NCI-H1417 treated with DMSO at 0.1 percent for 48 hours (cell line): ENCODE measurements at places on chromosomes 2 and 18.

- DNase-seq = no peak
These were observed 30.6 kb upstream of the GPD2 start for GRCh38 chr2:156405586-156405985.

DNA sequence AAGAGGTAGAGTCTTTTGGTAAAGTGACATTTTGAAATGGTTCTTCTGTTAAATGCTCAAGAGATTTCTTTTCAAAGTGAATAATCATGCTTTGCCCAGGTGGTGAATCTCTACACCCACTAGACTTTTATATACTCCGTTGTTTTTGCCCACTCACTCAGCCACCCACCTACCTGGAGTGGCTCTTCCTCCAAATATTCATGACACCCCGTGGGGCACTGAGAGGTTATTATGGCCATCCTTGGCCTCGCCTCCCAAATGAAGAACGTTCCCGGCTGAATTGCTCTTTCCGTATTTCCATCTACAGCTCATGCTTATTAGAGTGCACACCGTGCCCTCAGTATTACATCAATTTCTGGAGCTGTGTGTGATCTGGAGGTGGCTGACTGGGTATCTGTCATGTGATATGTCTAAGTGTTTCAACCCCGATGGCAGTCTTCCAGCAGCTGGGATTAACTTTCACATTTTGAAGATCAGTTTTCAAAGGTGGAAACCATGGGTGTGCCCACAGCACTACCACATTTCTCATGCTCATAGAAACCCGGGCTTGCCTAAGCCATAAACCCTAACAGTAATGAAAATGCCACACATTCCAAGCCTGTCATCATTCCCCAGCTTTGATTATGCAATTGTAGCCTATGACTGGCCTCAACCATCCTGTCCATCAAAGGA is 406.6 kb upstream of the MMADHC start:
- no peak for DNase-seq

GRCh38 chr2:230665263-230665691 is 47.4 kb upstream of the CAB39 start:
- DNase-seq = no peak

DNA sequence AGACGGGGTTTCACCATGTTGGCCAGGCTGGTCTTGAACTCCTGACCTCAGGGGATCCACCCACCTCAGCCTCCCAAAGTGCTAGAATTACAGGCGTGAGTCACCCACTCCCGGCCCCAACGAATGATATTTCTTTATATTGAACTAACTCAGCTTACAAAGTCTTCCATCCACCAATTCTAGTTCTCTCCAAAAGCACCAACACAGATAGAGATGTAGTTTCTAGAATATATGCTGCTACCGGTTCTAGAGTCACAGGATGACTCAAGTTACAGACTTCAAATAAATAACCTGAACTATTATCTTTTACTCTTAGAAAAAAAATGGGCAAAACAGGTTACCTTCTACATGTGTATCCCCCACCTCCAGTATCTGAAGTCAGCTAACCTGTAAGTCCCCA is 9.2 kb downstream of the ACAA2 start:
- no peak for DNase-seq

DNA sequence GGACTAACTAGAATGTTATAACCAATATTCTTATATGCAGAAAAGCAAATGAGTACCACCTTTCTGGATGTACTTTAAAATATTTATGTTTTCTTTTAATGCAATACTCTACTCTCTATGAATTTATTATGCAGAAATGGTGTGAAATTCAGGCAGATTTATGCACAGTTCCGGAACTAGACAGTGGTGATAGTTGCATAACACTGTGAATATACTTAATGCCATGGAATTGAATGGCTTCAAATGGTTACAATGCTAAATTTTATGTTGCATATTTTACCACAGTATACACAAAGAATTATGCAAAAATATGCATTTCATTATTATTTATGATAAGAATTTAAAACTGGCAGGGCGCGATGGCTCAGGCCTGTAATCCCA is 287.8 kb upstream of the FN1 start:
- no peak for DNase-seq

- DNase-seq = no peak
These were observed 114.1 kb upstream of the OSR1 start for GRCh38 chr2:19472391-19472978.

GRCh38 chr2:23077596-23077995 is 307.4 kb upstream of the KLHL29 start:
- DNase-seq = no peak

- DNase-seq = no peak
These were observed 14.7 kb upstream of the EML6 start for GRCh38 chr2:54708584-54709335.

DNA sequence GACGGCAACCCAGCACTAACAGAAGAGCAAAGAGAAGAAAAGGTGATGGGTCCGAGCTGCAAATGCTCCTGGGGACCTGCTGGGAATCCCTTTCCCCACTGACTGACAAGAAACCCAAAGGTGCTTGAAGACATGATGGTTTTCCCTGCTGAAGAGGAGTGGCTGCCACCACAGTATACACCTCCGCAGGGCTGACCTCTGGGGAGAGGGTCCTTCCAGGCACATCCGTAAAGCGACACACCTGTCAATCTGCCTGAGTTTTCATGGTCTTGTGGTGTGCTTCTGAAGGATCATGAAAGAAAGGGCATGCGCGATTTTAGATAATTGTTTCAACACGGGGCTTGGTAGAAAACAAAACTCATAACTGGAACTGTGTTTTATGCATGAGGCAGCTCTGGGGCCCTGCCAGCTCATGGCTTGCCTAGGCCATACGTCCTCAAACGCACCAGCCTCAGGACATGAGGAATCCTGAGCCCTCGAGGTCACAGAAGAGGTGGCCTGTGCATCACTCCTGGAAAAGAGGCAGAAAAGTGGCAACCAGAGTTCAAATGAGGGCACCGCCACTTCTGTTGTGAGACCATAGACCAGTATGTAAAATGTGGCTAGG is 51.8 kb downstream of the SERTAD2 start:
- DNase-seq = no peak

GRCh38 chr18:30415903-30416302 is 626.6 kb downstream of the DSC3 start:
- no peak for DNase-seq

GRCh38 chr2:233416706-233417105 is 62.4 kb downstream of the DGKD start:
- DNase-seq = no peak

GRCh38 chr2:24894750-24895149 is 25.3 kb downstream of the ADCY3 start:
- no peak for DNase-seq

DNA sequence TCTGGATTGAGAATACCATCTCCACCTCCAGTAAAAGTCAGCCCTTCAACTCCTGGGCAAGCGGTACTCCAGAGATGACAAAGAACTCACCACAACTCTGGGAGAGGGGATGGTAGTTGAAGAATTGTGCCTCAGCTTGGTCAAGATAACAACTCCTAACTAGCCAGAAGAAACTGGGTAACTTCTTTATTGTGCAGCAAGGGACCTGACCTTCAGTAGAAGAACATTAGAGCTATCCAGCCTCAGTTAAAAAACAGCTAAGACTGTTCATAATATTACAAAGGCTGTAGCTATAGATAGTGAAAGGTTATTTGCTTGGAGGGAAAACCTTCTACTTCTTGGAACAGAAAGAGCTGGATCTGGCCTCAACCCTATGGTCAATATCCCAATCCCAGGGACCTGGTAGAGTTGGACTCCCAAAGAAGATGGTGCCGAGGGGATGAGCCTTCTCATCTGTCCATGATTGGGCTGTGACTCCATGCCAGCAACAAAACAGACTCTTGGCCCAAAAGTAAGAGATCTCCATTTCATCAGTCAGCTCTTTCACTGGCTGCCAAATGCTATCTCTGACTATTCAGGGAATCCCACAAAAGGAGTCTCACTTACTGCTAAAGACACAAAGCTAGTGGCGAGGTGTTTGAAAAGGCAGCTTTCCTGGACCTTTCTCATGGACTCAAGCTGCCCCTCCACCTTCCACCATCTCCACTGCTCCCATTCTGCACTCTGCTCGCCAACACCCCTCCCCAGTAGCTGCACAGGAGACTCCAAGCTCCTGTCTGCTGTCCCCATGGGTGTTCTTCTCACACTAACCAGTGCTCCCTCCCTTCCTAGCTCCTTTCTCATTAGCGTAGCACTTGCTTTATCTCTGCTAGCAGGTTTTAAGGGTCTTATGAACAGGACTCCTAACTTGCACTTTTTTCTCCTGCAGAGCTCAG is 145.8 kb downstream of the CAPN13 start:
- DNase-seq = no peak

DNA sequence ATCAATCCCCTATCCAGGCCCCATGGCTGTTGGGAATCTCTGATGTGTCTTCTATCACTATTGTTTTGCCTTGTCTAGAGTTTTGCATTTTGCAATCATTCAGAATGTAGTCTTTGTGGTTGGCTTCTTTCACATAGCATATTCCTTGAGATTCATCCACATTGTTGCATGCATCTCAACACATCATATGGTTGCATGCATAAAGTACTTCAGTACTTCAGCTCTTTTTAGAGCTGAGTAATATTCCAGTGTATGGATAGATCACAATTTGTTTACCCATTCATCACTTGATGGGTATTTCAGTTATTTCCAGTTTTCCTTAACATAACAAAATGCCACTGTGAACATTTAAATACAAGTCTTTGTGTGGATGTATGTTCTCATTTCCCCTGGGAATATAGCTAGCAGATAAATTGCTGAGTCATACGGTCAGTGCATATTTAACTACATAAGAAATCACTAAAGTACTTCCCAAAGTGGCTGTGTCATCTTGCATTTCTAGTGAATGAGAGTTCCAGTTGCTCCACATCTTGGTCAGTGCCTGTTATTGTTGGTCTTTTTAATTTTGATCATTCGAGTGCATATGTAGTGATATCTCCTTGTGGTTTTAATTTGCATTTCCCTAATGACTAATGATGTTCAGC is 138.8 kb downstream of the BCL11A start:
- no peak for DNase-seq

DNA sequence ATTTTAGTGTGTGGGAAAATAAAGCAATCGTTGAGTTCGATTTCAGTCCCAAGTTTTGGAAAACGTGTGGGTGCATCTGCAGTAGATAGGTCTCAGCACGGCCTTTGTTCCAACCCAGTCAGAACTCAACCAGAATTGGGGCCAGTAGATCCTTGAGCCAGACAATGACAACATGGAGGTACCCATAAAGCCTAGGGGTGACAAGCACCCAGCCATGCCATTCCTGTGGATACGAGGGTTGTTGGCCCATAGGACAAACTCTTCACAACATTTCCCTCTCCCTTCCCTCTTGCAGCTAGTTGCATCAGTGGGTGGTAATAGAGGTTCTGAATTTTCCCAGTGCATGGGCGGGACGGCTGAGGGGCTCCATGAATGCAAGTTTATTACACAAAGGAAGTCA is 60.1 kb downstream of the ST3GAL5 start:
- no peak for DNase-seq

DNA sequence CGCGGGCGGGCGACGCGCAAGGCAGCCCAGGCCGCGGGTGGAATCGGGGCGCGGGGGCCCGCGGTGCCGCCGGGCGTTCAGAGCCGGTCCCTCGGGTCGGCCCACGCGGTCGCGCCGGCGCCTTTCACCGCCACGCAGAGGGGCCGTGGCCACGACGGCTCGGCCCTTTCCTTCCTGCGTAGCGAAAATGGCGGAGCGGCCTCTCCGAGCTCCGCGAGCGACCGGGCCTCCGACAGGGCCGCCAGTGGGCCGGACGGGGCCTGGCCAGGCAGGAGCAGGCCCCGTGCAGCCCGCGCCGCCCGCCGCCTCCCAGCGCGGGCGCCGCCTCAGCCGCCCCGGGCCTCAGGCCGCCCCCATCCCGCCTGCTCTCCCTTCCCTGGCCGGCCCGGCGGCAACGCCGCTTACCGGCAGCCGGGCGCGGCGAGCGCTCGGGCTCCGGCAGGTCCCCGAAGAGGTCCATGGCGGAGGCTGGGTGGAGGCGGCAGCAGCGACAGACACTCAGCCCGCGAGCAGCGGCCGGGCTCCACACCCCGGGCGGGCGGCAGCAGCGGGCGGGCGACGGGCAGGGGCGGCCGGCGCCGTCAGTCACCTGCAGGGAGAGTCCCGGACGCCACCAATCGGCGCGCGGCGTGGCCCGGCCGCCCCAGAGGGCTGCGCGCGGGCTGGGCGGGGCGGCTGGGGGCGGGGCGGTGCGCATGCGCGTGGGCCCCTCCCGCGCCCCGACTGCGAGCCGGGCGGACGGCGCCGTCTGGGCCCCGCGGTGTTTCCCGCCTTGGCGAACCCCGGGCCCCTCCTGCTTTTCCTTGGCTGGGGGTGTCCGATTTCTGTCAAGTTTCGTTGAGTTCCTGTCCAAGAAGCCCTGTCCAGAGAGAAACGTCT is at the start of gene ILKAP:
ILKAP (minus strand) TSS at position 602 of the 879 bp plus-strand sequence; CDS start at position 460, 142 bp downstream.
- DNase-seq = peak; percentile 30

GRCh38 chr2:898319-898718 is 52.3 kb upstream of the SNTG2 start:
- no peak for DNase-seq

- no peak for DNase-seq
These were observed 29.3 kb downstream of the HS1BP3 start for GRCh38 chr2:20621366-20622295.

DNA sequence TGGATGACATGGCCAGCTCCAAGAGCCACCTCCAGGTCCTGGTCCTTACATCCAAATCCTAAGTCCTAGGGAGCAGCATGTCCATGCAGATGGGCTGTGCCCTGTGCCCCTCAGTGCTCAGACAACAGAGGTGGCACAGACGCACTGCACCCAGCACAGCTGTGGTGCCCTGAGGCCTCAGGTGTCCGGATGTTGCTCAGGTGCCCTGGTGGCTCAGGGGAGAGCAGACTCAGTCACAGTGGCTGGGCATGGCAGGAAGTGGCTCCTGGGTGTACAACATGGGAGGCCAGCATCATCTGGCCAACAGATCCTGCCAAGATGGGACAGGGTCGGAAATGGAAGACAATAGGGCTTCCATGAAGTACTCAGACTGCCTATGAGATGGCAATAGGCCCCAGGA is 50.1 kb downstream of the TIMM21 start:
- no peak for DNase-seq

DNA sequence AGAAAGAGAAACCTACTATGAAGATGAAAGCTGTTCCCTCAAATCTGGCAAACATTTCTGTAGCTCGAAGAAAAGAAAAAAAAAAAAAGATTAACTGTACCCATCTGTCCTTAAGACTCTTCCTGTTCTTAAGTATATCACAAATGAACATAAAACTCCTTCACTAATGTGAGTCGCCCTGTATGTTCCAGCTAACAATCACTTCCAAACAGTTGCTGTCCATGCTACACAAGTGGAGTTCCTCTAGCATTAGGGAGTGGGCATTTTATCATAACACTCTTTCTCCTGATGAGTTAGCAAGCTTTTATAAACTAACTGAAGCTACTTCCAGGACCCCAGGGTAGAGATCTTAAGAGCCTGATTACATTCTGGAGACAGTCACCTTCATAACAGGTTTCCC is 5.8 kb downstream of the CUL3 start:
- no peak for DNase-seq

GRCh38 chr2:68466361-68466777 is 725 bp downstream of the FBXO48 start:
- no peak for DNase-seq

GRCh38 chr2:233477548-233478433 is 88.8 kb downstream of the USP40 start:
- DNase-seq = no peak
